ENCODE measurements at places on chromosomes 1 and 21.

DNA sequence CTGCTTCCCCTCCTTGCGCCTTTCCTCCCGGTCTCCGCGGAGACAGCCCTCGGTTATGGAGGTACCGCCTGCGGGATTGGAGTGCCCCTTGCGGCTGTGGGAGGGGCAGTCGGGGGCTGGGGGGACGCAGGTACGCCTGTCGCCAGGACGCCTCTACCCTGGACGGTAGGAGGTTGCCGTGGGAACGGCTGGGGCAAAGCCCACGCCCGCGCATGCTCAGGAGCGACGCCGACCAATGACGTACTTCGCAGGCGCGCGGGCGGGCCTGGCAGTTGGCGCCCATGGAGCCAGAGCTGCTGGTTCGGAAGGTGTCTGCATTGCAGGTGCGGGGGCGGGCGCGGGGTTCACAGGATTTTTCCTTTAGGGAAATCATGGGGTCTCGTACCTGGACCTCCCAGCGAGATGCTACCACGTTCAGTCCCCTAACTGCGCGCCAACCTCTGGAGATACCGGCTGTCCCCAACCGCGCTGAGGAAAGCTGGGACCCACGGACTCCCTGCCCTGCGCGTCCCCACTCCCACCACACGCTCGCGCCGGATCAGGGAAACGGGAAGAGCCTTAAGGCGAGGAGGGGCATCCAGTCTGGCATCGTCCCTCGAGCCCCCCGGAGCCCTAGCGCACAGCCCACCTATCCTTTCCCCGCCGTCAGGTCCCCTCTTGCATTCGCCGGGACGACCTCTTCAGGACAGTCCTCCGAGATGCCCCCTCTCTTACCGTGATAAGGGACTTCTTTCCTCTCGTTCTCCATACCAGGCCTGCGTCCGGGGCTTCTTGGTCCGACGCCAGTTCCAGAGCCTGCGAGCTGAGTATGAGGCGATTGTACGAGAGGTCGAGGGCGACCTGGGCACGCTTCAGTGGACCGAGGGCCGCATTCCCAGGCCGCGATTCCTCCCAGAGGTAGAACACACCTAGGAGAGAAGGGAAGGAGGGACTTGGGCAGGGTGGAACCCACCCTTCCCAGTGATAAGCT, at the start of gene IQCC:
IQCC (plus strand) TSS at position 271 of the 970 bp plus-strand sequence; CDS start at position 282, 11 bp downstream.
- DNase-seq = peak; percentile 96

DNA sequence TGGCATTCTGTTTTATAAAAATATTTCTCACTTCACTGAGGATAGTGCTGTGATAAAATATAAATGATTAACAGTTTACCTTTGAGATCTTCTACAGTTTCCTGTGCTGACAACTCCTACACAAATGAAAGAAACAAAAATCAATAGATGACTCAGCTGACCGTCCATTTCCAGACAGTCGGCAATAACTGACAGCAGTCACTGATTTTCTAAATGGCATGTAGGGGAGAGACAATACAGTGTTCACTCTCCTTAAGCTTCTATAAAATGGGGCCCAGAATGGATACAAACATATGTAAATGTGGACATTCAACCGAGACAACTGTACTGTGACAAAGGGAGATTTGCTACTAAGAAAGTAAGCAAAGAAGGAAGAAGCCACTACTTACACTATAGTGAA, 34.3 kb downstream of the PCNX2 start:
- no peak for DNase-seq

DNA sequence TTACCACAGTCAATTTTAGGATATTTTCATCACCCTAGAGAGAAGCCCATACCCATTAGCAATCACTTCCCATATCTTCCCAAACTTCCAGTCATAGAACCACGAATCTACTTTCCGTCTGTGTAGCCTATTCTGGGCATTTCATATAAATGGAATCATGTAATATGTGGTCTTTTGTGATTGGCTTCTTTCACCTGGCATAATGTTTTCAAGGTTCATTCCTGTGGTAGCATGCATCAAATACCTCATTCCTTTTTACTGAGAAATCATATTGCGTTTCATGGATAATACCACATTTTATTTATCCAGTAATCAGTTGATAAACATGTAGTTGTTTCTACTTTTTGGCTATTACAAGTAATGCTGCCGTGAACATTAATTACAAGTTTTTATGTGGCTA, 21.5 kb downstream of the DESI2 start:
- DNase-seq = no peak

DNA sequence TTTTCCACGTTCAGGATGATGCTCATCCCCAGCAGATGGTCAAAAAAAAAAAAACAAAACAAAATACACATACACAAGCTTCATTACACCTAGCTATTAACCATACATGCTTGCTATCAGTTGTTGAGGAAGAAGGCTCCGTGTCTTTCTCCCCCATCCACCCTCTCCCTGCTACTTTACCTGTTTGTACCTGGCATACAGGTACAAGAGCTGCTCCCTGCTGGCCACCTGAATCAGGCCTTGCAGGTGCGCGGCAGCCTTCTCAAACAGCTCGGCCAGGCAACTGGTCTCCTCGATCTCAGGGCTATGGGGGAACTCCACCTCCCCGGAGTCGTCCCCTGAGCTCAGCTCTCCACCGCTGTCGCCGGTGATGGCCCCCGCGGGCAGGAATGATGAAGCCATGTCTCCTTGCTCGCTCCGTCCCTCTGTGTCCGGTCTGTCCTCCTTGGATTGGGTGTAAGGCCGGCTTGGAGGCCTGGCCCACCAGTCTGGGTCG, 464 bp downstream of the ACBD6 start:
- DNase-seq = no peak
